ENCODE measurements at places on chromosomes 6 and 20. TPM values are rescaled to one million over a fixed set of nuclear protein-coding genes. Genes with fewer than 3 reads are reported as not detected.

GRCh38 chr20:7285918-7286556, 518.6 kb downstream of the BMP2 start:
- peak; percentile 86 for DNase-seq

POM121L2 gene
- not detected for total RNA-seq

GRCh38 chr6:13617066-13617465, 1.9 kb downstream of the NOL7 start:
- DNase-seq: no peak

THBS2 gene
- total RNA-seq: 39.5 TPM

- DNase-seq: no peak
Measured at GRCh38 chr6:163344411-163344810, 70.1 kb upstream of the QKI start.

BTBD3 gene
- total RNA-seq: 34.2 TPM

DNA sequence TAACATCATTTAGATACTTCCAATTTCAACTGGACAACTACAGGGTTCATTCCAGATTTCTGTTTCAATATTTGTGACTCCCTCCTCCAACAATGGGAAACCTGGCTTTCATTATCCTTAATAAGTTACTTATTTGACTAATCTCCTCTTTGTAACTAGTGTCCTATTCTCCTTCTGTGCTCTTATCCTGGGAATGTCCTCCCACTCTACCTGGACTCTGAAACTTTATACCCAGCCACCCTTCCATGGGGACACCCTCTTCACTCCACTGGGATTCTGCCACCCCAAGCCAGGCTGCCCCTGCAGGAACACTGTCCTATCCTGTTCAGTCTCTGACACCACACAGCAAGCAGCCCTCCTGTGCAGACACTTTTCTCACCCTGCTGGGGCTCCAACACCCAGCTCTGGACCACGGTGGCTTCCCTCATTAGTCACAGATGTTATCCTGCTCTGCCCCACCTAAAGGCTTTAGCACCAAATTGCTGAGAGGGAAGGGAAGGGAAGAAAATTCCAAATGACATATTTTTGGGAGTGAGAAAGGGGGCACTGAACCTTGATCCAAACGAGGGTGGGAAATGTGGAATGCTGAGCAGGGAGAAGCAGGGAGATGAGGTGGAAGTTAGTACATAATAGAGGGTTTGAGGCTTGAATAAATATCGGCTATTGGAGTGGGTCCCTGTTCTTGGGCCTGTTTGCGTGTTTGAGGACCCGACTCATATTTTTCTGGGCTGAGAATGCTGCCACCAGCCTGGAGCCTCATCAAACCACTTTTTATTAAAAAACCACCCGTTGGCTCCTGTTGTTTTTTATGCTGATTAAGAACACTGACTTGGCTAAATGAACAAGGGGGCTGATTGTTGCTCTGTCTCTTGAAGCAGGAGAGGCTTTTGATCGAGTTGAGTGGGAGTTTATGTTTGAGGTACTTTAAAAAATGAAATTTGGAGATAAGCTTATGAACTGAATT, 54.0 kb upstream of the AKIRIN2 start:
- no peak for DNase-seq

DNA sequence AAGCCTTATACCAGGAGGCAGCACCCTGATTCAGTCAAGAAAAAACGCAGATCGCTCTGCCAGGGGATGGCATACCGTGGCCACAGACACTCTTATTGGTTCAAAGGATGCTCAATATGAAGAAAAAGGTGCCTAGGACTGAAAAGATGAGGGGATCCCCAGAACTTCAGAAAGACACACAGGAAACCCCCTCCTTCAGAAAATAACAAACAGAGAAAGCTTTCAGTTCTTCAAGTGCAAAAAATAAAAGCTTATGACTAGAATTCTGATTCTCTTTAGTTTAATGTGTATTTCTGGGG, 17.7 kb upstream of the MYB start:
- DNase-seq: no peak

GRCh38 chr6:82246370-82246769, 1.2 kb downstream of the IBTK start:
- DNase-seq: no peak

SLC17A1 gene
- not detected for total RNA-seq

DNA sequence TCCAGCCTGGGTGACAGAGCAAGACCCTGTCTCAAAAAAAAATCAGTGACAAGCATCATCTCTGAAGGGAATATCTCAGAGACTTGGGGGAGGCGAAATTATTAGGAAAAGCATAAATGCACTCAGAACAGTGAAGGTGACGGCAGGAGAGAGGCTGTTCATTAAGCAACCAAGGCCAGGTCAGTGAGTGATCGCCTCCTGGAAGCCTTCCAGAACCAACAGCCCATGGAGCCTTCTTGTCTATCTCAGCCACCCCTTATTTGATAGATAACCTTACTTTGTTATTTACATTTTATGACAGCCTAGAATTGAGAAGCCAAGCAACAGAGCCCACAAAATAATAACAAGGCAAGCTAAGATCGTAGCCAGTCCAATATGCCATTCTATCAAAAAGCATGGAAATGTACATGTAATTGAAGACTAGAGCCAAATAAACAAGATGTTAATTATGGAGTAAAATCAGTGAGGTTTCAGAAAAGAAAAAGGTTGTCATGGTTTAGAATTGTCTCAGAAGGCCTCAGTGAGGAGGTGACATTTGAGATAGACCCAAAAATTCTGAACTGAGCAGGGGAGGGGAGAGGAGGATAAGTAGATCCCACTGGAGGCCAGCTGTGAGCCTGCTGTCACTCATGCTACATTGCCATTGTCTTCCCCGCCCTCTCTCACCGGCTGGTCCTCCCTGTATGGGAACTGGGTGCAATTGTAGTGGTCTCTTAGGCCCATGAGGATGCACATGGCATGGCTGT, 17.8 kb downstream of the BNIP5 start:
- no peak for DNase-seq

DNA sequence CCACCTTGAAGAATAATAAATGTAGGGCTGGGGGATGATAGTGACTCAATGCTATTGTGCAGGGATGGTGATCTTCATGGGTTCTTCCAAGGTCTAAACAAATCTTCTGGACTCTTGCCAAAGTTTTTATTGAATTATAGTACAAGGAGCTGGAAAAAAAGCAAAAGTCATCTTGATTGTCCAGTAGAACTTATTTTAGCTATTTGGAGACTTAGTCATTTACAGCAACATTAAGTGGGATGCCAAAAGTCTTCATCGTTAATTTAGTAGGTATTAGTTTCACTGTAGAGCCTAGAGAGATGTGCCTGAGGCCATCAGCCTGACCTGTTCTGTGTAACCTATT, 212.9 kb upstream of the TBX18 start:
- no peak for DNase-seq

GRCh38 chr6:1825277-1825676, 215.6 kb downstream of the FOXC1 start:
- DNase-seq: no peak

DNA sequence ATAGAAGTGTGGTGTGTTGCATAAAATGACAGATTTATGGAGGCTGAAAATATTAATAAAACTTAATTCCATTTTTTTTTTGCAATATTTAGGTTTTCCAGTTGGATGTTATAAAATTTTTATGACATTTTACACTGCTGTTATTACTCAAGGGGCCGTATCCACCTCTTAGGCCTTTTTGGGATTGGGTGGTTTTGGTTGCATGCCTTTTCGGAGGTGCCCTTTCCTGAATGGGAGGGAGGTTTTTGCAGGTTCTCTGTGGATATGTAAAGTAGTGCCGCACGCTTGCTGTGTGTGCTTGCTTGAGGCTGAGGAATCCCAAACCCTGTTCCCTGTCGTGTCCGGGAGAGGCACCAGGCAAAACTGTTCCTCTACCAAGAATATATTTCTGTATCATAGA, 6.8 kb downstream of the ARID1B start:
- no peak for DNase-seq

- DNase-seq: no peak
Measured at GRCh38 chr6:72245565-72245964, 359.2 kb downstream of the RIMS1 start.

- DNase-seq: no peak
Measured at GRCh38 chr20:13756551-13756950, 28.2 kb downstream of the ESF1 start.

SLC22A23 gene
- 8.0 TPM for total RNA-seq

MATN4 gene
- total RNA-seq: not detected

PPP1R14C gene
- not detected for total RNA-seq

DNA sequence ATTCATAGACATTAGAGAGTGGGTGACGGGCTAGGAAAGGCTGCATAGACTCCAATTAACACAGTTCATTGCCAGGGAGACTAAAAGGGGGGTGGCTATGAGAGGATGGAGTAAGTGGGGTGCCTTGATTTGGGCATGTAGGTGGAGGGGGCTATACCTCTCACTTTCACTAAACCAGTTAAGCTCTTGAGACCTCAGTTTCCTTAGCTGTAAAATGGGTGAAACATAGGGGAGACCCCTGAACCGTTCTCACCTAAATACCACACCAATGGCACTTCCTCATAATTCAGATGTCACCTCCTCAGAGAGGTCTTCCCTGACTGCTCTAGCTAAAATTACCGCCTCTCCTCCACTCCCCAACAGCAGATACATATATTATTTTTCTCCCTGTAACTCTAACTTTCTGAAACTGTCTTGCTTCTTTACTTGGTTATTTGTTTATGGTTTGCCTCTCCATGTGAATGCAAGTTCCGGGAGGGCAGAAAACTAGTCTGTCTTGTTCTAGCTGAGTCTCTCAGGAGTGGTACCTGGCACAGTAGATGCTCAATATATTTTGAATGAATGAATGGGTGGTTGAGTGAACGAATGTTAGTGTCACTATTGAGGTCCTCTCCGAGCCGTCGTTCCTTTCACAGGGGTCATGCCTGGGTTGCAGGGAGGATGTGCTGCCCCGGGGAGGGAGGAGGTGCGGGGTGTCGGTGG, 615 bp upstream of the EYA2 start:
- DNase-seq: no peak

RFX6 gene
- not detected for total RNA-seq

DYNLT2 gene
- total RNA-seq: 5.7 TPM

FAM209B gene
- not detected for total RNA-seq

DNA sequence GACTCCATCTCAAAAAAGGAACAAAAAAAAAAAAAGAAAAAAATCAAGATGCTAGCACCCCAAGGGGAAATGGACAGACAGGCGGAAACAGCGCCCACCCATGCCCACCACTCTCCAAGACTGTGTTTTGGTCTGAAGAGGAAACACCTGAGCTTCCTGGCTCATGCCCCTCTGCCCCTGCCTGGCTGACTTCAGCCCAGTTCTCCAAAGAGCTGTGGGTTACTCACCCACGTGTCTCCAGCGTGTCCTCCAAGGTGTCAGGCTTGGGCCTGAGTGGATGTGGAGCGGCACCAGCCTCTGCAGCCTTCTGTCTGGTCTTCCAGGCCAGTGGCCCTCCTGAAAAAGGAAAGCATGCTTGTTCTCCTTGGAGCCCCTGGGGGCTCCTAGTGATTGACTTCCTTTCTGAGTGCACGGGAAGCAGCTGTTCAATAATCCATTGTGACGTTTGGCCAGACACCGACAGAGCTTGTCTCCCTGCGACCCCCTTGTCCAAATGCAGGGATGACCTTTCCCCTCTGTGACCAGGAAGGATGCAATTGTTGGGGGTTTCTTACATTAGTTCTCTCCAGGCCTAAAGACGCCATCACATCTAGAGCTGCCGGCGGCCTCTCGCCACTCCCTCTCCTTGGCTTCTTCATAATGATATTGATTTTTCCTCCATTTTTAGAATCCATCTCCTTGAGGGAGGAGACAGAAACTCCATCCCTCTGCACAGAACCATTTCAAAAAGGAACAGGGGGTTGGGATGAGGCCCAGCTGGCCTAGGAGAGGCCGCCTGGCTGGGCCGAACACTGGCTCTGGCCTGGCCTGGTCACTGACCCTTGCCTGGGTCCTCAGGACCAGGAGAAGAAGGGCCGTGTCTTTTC, 58.4 kb downstream of the ADNP start:
- DNase-seq: no peak

GRCh38 chr6:83193747-83194566, 800 bp downstream of the RWDD2A start:
- no peak for DNase-seq

GRCh38 chr20:24630486-24631172, 161.2 kb downstream of the SYNDIG1 start:
- no peak for DNase-seq

DNA sequence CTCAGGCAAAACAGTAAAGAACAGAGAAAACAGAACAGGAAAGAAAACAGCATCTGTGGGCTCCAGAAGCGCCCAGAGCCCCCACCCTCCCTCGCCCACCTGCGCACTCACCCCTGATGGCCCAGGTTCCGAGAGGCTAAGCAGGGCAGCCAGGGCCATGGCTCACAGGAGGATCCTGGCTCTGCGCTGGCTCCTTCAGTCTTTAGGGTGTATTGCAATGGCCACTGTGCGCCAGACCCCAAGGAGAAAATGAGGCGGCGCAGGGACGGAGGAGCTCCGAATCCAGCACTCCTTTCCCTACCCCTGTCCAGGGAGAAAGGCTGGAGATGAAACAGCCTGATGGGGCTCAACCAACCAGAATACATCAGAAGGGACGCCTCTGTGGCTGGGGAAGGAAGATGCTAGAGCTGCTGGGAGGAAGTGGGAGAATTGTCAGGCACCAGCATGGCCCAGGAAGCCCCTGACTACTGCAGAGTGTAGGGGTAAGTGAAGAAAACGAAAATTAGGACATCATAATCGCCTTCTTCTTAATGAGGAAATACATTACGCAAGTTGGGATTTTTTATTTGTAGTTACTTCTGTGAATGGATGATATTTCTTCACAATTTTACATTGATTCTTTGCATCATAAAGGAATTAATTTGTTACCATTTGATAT, 49.0 kb downstream of the COL11A2 start:
- DNase-seq: no peak

DNA sequence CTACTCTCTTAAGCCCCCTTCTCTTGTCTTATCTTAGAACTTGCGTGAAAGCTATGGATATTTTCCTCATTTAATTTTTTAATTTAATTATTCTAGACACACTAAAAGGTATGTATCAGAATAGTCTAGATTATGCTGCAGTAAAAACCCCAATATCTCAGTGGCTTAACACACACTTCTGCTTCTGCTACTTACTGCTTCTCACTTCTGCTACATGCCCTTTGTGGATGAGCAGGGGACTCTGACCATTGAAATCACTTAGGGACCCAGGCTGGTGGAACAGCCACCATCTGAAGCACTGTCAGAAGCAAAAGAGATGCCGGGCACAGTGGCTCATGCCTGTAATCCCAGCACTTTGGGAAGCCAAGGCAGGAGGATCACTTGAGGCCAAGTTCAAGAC, 27.2 kb upstream of the SCUBE3 start:
- no peak for DNase-seq

- no peak for DNase-seq
Measured at GRCh38 chr6:130825772-130826441, 1.3 kb upstream of the SMLR1 start.

GRCh38 chr20:12961725-12962124, 47.0 kb upstream of the SPTLC3 start:
- no peak for DNase-seq

DNA sequence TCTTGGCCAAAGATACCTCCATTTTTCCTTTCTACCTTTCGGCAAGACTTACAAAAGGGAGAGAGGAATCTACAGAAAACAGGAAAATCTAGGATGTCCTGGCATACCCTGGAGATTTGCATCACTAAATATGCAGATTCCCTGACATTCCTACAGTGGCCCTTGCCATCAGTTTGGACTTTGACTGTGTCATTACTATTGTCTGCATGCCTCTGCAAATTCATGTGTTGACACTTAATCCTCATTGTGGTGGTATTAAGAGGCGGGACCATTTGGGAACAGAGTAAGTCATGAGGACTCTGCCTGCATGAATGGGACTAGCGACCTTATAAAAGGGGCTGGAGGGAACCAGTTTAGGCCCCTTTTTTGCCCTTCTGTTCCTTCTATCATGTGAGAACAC, 50.5 kb upstream of the DTNBP1 start:
- no peak for DNase-seq
